ENCODE measurements at places on chromosomes 2 and 18.

GRCh38 chr2:207450186-207450585, 79.6 kb upstream of the CREB1 start:
- no peak for DNase-seq

- DNase-seq = no peak
Observed at GRCh38 chr2:58479535-58480140, 238.5 kb upstream of the FANCL start.

DNA sequence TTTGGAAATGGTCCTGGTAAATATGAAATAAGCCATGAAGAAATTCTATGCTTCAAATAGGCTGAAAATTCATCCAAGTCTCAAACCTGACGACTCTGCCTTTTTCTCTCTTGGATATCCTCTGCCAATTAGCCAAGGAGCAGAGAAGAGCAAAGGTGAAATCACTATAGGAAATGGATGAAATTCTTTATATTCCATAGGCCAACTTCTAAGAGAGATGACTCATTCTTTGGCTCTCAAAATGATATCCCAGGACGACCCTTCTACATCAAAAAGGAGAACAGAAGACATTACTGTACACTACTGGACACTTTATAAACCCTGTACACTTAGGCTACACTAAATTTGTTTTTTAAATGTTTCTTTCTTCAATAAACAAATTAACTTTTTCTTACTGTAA, 22.7 kb downstream of the PDE1A start:
- DNase-seq = no peak

DNA sequence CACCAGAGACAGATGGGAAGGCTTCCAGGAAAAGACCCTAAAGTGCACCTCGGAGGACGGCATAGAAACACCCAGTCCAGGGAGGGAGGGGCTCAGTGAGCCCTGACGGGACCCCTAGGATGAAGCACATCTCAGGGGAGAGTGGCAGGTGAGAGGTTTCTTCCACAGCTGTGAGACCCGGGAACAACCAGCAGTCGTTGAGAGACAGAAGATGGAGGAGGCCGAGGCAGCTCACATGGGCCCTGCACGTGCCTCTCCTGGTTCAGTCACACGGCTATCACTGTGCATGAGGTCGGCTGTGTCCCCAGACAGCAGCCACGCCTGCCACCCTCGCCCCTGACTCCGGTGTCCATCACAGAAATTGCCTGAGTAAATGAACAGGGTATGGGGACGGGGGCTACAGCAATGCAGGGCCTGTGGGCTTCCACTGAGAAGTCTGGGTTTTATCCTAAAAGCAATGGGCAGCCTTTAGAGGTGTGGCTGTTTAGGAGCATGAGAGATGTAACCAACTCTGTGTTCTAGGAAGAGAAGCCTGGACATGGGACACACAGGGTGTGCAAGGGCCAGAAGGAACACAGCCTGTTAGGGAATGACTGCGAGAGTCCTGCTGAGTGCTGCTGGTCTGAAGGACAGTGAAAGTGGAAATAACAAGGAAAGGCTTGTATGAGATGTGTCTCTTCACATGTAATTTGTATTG, 102.0 kb downstream of the TMEM18 start:
- no peak for DNase-seq

All from Calu3 (cell line).